ENCODE measurements at places on chromosomes 4 and X.

DNA sequence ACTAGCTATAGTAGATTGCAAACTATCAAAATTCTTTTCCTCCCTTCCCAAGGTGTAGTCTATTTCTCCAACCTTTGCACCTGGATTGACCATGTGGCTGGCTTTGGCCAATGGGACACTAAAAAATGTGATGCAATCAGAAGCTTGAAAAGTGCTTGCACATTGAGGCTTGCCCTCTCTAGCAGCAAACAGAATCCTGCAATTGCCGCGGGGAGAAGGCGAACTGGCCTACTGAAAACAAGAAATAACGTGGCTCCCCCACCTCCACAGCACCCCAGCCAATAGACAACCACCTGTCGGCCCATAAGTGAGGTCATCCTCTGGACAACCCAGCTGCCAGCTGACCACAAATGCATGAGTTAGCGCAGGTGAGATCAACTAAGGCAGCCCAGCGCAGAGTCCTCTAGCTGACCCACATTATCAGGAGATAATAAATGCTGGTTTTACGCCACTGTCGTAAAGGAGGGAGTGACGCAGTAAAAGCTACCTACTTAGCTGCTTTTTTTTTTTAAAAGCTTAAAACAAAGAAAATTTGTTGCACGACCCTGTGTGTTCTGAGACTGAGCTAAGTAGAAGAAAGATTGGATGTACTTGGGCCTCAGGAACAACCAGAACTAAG is 95.2 kb downstream of the GK start:
- DNase-seq: no peak

DNA sequence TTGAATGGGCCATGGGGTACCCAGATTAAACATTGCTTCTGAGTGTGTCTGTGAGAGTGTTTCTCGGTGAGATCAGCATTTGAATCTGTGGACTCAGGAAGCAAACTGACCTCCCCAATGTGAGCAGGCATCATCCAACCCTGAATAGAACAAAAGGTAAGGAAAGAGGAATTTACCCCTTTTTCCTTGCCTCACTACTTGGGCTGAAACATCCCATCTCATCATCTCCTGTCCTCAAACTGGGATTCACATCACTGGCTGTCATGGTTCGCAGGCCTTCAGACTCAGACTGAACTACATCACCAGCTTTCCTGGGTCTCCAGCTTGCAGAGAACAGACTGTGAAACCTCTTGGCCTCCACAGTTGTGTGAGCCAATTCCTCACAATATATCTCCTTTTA is 47.1 kb downstream of the TEC start:
- no peak for DNase-seq

GRCh38 chr4:71406459-71406963 is 67.7 kb downstream of the SLC4A4 start:
- no peak for DNase-seq

GRCh38 chr4:15325987-15326386 is 101.8 kb upstream of the C1QTNF7 start:
- DNase-seq: no peak

GRCh38 chr4:150389896-150390530 is 191.9 kb upstream of the MAB21L2 start:
- no peak for DNase-seq

GRCh38 chr4:95517576-95518345 is 31.0 kb downstream of the UNC5C start:
- DNase-seq: no peak

Data from CD4-positive, alpha-beta T cell treated with Interleukin-17A for 1 hour (primary cell).